Activated CD4-positive, alpha-beta T cell treated with anti-CD3 and anti-CD28 coated beads, Interleukin-10, Interleukin-2, amounts not matched to agents 100 ng/mL and 50 ng/mL, durations not matched to agents 16 hours and 8 hours (primary cell): ENCODE measurements at places on chromosomes 7 and 10.

DNA sequence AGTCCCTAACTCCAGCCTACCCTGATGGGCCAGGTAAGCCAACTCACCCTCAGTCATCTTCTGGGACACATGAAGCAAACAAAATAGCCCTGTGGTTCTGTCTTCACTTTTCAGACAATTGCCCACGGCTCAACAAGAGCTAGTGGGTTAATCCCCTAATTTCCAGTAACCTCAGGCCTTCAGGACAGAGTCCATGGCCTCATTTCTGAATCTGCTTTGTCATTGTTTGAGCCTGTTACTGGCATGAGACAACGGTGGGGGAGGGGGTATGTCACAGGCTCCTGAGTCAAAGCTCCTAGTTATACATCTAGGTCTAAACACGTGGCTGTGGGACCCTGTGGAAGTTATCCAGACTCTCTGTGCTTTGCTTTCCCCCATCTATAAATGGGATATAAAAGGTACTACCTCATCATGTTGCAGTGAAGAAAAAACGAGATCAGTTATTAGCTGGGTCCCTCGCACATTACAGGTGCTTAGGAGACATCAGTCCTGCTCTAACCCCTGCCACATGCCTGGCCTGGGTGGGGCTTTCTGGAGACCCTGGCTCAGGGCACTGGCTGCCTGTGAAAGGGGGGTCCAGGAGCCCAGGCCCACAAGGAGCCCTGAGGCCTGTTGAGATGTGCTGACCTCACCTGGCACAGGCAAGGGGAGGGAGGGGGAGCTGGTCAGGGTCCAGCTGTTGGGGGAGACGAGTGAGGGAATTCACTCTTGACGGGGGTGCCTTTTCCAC is 16.5 kb downstream of the MAT1A start:
- no peak for DNase-seq

- DNase-seq: no peak
Measured at GRCh38 chr10:67925449-67926005, 41.1 kb downstream of the SIRT1 start.

DNA sequence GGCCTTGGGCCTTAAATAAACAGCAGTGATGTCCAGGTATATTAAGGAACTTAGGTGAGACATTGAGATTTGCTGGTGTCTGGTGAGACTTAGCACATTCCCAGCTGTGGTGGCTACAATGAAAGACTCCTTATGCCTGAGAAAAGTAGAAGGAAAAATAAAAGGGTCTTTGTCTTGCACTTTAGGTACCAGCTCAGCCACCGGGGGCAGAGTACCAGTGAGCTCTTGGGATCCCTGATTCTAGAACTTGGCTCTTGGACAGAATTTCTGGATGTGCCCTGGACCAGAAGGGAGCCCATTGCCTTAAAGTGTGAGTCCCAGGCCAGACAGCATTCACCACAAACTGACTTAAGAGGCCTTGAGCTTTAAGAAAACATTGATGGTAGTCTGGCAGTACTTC is 1038.7 kb downstream of the SORCS3 start:
- no peak for DNase-seq

DNA sequence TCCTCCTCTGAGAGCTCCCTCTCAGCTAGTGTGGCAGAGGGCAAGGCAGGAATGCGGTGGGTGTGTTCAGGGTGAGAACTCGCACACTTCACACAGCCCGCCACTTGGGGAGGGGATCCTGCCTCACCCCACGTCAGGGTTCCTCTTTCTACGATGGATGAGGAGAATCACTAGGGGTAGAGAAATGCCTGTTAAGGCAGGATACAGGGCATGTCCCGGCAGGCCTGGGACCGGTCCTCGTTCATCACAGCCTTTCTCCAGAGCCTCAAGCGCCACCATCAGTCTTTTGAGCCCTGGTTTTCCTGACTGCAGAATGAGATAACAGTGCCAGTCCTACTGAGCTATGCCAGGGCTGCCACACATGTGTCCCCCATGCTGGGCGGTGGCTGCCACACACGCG is 546.7 kb upstream of the ADARB2 start:
- DNase-seq: no peak

DNA sequence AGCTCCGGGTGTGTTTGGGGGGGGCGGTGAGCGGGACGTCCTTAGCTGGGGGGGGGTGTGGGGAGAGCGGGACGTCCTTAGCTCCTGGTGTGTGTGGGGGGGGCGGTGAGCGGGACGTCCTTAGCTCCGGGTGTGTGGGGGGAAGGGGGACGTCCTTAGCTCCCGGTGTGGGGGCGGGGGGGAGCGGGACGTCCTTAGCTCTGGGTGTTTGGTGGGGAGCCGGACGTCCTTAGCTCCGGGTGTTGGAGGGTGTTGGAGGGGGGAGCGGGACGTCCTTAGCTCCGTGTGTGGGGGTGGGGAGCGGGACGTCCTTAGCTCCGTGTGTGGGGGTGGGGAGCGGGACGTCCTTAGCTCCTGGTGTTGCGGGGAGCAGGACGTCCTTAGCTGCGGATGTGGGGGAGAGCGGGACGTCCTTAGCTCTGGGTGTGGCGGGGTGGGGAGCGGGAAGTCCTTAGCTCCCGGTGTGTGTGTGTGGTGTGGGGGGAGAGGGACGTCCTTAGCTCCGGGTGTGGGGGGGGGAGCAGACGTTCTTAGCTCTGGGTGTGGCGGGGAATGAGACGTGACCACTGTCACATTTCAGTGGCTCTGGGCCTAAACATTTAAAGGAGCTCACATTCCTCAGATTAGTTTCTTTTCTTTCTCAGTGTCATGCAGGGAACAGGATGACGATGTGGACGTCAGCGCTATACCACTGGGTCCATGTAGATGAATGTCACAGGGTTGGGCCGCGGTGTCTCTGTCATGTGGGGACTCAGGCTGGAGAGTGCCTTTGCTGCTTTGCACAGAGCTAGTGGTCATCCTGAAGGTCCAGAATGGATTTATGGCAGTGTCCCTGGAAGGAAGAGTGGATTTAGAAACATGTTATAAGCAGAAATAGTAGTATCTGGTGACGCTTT is 7.5 kb downstream of the DYNC2I1 start:
- peak; percentile 33 for DNase-seq

- DNase-seq: no peak
Measured at GRCh38 chr7:100685631-100686145, 8.4 kb downstream of the GIGYF1 start.

DNA sequence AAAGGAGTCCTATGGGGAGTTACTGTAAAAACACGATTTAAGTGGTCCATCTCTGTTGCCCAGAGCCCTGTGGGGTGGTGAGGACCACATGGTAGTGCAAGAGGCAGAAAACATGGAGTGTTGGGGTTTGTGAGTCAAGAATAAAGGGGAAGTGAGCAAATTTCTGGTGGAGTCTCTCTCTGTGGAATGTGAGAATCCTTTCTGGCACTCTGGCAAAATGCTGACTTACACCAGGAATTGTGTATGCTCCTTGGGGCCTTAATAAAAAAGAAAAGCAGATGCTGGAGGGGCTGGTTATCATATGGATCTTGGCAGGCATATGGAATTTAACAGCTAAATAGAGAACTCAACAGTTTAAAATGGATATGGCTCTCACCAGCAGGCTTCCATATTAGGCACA is 486.0 kb downstream of the TNS3 start:
- DNase-seq: no peak

DNA sequence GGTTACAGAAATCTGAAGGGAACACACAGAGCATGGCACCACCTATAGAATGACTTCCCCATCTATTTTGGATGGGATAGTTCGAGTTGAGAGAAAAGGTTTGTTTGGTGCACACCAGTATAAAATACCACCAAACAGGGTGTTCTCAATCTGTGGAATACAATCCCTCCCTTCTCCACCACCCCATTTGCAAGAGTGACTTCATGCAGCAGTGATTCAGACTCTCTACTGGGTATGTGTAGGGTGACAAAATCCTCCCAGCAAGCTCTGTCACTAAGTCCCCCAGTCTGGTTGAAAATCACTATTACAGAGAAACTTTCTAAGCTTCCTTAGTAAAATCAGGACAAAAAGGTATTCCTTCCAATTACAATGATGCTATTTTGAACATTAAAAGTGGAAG is 69.0 kb downstream of the ANK3 start:
- DNase-seq: no peak

- no peak for DNase-seq
Measured at GRCh38 chr7:157977306-157977705, 610.3 kb downstream of the PTPRN2 start.

DNA sequence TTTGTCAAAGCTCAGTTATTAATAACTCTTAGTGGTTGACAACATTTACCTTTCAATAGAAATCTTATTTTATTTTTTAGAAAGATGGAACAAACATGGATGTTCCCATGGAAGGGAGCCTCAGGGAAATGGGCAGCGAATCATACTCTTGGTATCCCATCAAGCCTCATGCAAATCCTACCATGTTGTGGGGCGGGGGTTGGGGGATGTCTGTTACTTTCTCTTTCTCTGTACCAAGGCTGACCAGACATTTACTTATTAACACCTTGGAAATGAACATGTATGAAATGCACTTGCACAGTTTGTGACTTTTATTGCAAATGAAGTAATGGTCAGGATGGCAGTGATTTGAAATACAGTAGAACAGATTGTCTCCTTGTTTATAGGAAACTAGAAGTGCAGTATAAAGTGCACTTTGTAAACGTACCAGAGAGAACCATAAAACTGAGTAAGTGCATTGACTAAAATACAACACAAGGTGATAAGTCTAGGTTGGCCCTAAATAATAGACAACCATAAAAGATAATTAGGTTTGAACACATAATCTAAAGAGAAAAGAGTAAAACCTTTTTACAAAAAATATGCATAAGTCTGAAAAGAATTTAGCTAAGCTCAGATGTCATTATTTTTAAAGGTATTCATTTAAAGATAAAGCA is 32.4 kb downstream of the SEMA3D start:
- no peak for DNase-seq

DNA sequence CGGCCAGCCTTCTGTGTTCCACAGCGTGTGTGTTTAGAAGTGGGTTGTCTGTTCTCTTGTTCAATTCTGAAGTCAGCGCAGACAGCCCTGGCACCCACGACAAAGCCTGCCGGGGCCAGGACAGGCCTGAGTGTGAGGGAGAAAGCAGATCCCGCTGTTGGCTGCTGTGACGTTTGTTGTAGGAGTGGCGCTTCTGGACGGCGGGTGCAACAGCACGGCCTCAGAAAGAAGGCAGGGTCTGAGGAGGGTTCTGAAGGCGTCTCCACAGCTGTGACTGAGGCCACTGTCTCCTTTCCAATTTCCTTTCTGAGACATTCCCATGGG is 76.2 kb downstream of the VIPR2 start:
- DNase-seq: no peak

DNA sequence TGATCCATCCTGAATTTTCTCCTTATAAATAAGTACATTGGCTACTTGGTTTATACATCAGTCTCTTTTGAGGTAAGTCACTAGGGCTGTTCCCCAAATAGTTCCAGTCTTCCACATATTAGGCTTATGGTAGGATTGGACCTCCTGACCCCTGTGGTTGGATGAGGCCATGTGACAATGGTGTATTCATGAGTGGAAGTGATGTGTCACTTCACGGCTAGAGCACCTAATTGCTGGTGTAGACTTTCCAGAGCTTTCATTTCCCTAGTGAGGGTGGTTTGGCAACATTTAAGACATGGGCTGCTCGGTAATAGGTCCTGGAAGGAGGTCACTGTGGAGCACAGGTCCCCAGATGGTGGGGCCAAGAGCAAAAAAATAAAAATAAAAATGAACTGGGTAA is 141.2 kb upstream of the ABCB5 start:
- DNase-seq: no peak

DNA sequence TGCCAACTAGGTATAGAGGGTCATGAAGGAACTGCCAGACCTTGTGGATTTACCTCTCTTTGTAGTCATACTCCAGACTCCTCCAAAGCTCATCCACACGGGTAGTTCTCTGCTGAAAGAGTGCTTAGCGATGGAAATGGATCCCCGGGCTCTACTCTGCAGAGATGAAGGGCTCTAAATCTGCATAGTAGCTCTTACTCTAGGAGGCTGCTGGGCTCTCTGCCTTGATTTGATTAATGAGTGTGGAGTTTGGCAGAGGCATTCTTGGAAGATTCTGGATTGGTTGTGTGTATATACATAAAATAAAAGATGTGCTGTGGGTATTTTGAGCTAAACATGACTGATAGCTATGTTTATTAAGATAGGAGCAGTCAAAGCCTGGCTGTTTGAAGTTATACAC is 21.3 kb upstream of the CPXM2 start:
- no peak for DNase-seq

- peak; percentile 2 for DNase-seq
Measured at GRCh38 chr10:59991661-59992060, 85.3 kb upstream of the CCDC6 start.

GRCh38 chr7:48286836-48287235 is 115.6 kb downstream of the ABCA13 start:
- DNase-seq: no peak

DNA sequence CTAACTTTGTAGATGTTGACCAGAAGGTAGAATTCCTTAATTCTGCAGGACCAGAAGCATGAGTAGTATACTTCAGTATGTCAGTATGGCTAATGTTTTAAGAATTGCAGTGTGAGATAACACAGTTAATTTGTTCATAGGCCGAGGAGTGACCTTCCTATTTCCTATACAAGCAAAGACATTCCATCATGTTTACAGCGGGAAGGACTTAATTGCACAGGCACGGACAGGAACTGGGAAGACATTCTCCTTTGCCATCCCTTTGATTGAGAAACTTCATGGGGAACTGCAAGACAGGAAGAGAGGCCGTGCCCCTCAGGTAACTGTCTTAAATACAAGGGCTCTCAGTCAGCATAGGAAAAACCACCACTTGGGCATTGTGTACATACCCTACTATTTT is 7.2 kb downstream of the DDX21 start:
- DNase-seq: no peak

GRCh38 chr10:5996696-5997095 is 19.4 kb upstream of the IL15RA start:
- DNase-seq: no peak

DNA sequence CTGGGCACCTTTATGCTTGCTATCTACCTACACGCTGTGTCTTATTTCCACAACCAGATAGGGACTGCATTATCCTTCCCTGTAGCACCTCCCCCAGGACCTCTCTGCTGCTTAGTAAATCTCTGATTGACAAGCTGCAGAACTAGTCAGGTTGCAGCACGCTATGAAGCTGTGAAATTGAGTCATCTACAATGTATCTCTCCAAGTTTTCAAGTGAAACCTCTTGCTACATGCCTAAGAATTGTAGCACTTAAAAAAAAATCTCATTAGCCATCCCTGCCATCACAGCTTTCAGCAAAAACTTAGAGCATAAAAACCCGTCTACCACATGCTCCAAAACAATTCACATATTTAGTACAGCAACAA is 69.7 kb upstream of the FGFR2 start:
- no peak for DNase-seq

GRCh38 chr7:71350680-71351079 is 218.7 kb downstream of the GALNT17 start:
- no peak for DNase-seq

GRCh38 chr10:99685597-99685967 is 26.3 kb downstream of the ENTPD7 start:
- no peak for DNase-seq
